ENCODE measurements at places on chromosomes 3 and 15.

DNA sequence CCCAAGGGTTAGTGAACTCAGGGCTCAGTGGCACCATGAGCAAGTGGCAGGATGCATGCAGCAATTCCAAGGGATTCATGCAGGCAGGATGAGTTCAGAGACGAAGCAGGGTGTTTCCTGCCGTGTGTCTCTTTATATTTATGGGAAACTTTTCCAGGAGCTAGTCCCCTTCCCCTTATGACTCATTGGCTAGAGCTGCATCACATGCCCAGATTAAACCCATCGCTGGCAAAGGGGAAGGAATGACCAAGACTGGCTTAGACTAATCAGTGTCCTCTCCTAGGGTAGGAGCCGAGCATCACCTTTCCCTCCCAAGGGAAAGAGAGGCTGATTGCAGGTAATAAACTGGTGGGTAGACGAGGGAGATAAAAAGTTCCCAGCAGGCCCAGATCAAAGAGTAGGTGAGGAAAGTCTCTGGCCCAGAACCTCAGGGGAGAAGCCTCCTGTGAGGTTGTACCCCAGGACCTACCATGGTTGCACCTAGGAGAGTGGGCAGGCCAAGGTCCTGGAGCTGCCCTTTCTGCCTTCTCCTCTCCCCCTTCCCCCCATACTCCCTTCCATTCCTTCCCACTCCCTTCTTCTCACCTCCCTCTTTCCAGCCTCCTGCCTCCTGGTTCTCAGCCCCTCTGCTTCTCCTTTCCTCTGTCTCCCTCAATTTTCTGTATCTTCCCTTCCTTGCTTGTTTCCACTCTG is 67.8 kb upstream of the ITGA11 start:
- no peak for DNase-seq

DNA sequence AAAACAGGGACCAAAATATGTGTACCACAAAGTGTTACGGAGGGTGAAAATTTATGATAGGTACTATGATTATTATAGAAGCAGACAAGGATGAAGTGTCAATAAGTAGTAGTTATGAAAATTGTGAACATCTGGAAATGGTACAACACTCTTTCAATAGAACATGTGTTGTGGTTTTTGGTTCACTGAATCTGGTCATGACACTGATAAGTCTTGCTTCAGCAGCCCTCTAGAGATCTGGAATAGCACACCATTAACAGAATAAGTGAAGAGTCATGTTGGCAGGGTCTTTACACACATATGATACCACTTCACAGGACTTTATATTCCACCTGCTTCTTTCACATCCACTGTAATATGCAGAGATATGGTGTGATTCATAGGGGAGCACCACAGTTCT is 985.2 kb upstream of the SEMA6D start:
- DNase-seq: no peak

DNA sequence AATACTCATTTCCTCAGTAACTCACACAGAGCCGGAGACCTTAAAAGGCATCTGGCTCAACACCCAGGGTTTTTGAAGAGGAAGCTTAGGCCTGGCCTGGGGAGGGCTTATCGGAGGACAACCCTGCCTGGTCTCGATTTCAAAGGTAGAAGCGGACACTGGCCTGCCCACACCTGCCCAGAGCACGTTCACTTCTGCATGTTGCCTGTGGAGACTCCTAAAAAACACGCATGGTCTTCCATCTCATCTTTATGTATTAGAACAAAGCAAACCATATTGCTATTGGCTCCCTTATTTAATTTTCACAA is 55.5 kb upstream of the FURIN start:
- DNase-seq: no peak

DNA sequence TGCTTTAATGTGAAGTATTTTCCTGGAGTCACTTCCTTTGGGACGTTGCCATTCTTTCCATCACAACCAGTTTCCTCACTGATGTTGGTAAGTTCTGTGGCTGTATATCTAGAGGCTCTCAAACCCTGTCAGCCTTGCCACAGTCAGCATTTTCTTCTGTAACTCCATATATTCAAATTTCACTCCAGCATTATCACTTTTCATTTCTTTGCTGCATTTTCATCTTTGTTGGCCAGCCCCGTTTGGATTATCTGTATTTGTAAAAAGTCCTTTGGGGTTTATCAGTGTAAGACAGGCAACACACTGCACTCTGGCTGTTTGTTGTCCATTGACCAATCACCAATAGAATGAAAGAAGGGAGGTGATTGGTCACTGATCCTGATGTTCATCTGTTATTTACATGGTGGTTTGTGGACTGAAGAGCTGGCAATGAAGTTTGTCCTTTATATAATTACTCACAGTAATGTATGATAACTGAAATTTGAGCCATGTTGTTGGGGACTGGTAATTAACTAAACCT is 20.3 kb downstream of the GMPS start:
- DNase-seq: peak; percentile 83

All from hematopoietic multipotent progenitor cell treated with erythropoietin and hydrocortisone succinate and interleukin-3 and kit ligand, for 17 days (in vitro differentiated cells).